CD4-positive, alpha-beta T cell (primary cell): ENCODE measurements at places on chromosomes 6 and 20.

DNA sequence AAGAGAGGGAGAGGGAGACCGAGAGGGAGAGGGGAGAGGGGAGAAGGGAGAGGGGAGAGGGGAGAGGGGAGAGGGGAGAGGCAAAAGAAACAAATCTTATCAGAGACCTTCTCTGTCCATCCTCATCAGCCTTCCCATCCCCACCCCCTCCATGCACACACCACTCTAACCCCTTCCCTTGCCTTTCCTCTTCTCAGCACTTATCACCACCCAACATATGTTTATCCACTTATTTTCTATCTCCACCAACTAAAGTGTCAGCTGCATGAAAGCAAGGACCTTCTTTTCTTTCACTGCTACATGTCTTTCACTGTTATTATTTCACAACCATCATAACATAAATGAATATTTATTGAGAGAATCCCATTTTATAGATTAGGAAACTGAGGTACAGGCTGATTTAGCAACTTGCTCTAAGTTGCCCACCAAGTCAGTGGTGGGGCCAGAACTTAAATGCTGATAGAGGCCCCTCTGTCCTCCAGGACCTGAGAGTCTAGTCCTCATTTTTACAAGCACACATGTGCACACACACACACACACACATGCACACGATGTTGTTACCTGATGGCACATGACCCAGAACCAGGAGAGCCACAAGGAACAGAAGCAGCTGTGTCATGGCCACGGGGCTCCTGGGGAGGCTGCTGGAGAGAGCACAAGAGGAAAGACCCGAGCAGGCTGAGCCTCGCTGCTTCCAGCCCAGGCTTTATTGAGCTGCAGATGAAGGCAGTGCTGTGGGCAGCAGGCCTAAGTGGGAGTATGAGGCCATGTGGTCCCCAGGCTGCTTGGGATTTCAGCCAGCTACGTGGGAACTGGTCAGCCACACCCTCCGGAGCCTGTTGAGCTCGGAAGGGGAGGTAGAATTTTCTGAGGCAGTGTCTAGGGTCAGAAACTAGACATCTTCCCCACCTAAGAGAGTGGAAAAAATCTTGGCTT is 2.3 kb downstream of the DEFB124 start:
- DNase-seq = no peak

- no peak for DNase-seq
These were observed 129.8 kb downstream of the PREX1 start for GRCh38 chr20:48697845-48698491.

DNA sequence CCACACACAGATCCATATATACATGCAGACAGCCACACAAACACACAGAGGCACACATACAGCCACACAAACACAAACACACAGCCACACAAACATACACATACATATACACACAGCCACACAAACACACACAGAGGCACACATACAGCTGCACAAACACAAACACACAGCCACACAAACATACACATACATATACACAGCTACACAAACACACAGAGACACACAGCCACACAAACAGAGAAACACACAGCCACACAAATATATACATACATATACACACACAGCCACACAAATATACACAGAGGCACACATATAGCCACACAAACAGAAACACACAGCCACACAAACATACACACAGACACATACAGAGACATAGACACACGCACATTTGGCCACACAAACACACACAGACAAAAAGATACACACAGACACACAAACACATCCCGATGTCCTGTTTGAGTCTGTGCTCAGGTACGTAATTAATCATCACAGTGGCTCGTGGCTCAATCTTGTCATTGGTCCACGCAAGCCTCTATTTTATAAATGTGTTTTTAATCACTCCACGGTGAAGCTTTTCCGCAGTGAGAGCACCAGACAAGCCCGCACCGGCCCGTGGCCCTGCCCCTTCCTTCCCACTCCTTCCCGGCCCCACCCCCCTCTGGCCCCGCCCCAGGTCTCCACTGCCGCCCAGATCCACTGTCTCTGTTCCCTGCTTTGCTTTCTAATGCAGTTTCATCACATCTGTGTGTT is 135.3 kb downstream of the CDH4 start:
- DNase-seq = no peak

DNA sequence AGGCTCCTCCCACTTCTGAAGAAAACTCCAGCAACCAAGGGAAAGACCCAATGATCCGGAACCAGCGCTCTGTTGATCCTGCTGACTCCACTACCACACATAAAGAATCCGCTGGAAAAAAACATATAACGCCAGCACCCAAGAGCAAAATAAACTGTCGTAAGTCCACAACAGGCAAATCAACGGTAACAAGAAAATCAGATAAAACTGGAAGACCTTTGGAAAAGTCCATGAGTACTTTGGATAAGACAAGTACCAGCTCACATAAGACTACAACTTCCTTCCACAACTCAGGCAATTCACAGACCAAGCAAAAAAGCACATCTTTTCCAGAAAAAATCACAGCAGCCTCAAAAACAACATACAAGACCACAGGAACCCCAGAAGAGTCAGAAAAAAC is 8.0 kb downstream of the MUCL3 start:
- DNase-seq = no peak

- DNase-seq = no peak
These were observed 24.5 kb downstream of the FAM110A start for GRCh38 chr20:858011-858410.

- DNase-seq = no peak
These were observed 16.5 kb upstream of the CNKSR3 start for GRCh38 chr6:154526996-154527395.

DNA sequence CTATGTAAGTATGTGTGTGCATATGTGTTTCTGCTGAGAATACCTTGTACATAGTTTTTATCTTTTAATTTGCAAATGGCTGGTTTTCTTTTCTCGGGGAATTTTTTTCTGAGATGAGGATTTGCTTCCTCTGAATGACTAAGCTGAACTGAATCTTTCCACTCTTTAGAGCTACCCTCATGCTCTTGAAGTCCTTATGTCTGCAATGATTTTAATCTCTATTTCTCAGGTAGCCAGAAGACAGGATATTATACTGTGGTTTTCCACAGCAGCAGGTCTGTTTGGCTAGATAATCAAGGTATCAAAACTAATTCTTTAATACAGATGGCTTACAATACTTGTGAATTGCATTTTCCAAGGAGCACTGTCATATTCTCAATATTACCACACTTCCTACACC is 114.7 kb downstream of the PLCB1 start:
- DNase-seq = no peak

DNA sequence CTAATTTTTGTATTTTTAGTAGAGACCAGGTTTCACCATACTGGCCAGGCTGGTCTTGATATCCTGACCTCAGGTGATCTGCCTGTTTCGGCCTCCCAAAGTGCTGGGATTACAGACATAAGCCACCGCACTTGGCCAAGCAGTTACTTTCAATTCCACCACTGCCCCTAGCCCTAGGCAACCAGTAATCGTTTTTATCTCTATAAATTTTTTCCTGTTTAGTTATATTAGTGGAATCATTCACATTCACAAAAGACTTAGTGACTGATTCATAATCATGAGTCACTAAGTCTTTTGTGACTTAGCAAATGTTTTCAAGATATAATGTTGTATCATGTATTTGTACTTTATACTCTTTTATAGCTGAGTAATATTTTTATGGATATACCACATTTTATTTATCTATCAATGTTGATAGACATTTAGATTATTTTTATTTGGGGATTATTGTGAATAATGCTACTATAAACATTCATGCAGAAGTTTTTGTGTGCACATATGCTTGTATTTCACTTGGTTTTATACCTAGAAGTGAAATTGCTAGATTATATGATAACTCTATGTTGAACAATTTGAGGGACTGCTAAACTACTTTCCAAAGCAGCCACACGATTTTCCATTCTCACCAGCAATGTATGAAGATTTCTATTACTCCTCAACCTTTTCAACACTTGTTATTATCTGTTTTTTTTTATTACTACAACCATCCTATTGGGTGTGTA is 421.4 kb upstream of the ID4 start:
- no peak for DNase-seq

GRCh38 chr6:85129881-85130280 is 320.0 kb upstream of the NT5E start:
- DNase-seq = no peak

GRCh38 chr20:54920491-54920890 is 445.1 kb downstream of the DOK5 start:
- no peak for DNase-seq

DNA sequence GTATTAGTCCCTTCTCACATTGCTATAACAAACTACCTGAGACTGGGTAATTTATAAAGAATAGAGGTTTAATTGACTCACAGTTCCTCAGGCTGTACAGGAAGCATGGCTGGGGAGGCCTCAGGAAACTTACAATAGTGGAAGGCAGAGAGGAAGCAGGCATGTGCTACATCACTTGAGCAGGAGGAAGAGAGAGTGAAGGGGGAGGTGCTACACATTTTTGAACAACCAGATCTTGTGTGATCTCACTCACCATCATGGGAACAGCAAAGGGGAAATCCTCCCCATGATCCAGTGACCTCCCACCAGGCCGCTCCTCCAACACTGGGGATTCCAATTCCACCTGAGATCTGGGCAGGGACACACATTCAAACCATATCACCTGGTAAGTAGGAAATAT is 630.6 kb downstream of the QKI start:
- DNase-seq = no peak

GRCh38 chr6:16746812-16747211 is 14.4 kb downstream of the ATXN1 start:
- DNase-seq = no peak

DNA sequence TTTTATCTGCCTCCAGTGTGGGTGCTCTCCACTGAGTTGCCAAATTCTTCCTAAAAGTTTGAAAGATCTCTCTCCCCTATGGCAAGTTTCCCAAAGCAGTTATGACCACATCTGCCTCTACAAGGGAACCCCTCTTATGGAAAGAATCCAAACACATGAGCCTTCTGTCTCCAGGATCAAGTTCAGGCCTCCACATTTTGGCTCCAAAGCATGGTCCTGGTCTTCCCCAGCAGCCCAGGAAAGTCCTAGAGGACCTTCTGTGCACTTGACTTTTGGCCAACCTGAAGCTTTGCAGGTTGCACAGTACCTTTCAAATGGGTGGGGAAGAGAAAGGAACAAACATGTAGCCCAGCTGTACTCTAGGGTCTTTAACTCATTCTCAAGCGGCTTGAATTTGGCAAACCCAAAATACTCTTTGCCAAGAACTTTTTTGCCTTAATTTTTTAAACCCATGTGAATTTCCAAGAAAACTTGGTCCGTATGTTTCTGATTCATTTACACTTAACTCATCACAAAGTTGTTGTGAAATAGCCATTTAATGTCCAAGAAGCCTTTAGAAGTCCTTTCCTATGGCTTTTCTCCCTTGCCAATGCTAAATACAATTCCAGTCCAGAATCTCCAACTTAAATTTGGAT is 240.1 kb upstream of the TBX18 start:
- no peak for DNase-seq

- no peak for DNase-seq
These were observed 98.6 kb downstream of the RFX6 start for GRCh38 chr6:116975600-116975999.

GRCh38 chr6:71457929-71458328 is 169.3 kb downstream of the OGFRL1 start:
- no peak for DNase-seq

DNA sequence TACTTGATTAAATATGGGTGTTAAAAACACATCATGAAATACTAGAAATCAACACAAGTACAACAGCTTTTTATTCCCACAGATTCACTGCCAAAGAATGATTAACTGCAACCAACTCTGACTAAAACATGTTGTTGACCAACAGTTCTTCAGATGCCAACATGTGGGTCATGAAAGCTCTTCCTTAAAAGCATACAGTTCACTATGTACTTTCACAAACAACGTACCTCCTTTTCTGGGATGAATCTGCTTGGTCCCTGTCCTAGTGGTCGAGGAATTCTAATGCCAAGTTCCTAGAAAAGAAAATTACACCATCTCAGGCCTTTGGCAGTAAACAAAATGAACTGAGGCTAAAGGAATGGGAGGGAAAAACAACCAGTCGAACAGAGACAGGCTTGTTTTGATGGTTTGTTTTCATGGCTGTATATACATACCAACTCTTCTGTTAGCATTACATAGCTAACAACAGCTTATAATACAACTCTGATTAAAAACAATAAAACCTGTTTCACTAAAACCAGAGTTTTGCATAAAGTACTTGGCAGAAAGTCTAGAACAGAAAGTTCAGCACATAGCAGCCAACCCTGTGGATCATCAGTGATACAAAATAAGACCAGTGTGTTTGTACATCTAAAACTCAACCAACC is 92.5 kb downstream of the SESN1 start:
- no peak for DNase-seq

- DNase-seq = no peak
These were observed 17.0 kb downstream of the CRISP1 start for GRCh38 chr6:49849213-49849907.

- no peak for DNase-seq
These were observed 134.7 kb upstream of the RSPO3 start for GRCh38 chr6:126983779-126984178.

GRCh38 chr6:169362501-169363121 is 109.0 kb upstream of the THBS2 start:
- DNase-seq = no peak

DNA sequence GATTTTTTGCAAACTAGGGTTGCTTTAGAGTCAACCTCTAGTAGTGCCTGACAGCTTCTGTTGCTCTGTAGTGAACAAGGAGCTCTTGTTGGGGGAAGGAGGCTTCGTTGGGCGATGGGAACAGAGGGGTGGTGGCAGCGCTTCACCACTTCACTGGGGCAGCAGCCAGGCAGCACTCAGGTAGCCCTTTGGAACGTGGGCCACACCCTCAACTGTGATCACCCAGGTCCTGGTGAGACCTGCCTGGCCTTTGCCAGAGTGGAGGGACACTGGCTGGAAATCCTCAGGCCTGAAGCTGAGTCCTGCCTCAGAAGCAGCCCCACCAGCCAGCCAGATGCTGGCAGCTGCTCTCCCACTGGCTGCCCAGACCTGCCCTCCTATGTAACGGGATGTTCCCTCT is 10.4 kb upstream of the EDN3 start:
- no peak for DNase-seq

DNA sequence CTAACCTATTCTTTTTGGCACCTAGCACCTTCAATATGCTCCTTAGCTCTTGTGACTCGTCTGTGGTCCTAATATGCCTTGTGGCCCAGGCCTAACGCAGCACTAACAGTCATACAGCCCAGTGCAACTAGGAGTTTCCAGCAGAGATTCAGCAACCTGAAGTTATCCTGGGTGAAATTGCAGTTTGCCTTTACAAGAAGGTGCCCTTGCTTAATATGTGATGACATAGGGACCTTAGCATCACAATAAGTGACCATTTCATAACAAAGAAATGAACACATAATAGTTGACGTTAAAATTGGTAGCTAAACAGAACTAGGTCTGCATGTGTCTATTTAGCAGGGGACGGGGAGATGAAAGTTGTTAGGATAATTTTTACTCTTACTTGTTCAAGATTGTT is 10.1 kb downstream of the FIG4 start:
- DNase-seq = no peak

GRCh38 chr6:33903579-33903978 is 99.8 kb upstream of the MLN start:
- DNase-seq = no peak
